ENCODE measurements at places on chromosomes 13 and 19. TPM values are rescaled to one million over a fixed set of nuclear protein-coding genes. Genes with fewer than 3 reads are reported as not detected.

KIR2DL3 gene
- 0.61 TPM for total RNA-seq

ADM5 gene
- total RNA-seq = 2.5 TPM

CYP4F22 gene
- total RNA-seq = 0.36 TPM

WDR88 gene
- total RNA-seq = not detected

C1QTNF9B gene
- total RNA-seq = not detected

ATP1A3 gene
- total RNA-seq = 12.3 TPM

DPP9 gene
- total RNA-seq = 86.6 TPM

CEACAM16 gene
- total RNA-seq = not detected

DNA sequence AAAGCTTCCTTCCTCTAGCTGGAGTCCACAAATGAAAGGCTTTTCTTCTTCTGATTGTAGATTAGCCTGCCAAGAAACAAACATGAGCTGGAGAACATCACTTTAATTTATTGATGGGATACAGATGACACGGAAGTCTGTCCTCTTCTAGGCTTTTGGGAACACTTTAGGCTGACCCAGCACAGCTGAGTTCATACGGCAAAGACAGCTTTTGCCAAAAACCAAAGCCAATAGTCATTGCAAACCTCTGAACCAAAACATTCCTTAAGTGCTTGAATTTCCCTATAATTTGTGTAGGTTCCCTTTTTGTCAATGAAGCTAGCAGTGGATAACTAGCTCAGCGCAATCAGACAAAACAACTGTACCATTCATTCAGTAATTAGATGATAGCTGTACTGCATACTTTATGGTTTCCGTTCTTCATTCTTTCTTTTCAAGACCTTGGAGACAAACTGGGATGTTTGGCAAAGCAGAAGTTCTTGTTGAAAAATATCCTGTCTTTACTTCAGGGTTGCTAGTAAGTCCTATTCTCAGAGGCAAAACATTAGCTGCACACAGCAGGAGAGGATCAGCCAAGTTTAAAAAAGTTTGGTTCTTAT is 95.7 kb upstream of the SPRY2 start:
- no peak for DNase-seq

DNA sequence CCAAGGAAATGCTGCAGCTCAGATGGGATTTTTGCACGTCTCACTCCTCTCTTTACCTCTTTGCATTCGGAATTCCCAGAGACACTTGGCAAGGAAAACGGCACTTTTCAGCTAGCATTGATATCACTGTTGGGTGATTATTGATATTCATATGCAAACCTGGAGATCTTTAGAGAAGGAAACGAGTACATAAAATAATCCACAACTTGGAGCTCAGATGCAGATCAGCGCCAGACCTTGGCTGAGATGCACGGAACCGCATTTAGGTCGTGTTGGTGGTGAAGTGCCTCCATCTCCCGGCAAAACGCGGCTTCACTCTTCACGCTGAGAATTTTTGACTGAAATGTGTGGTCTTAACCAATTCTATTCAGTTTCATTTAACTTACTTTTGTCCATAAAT is 77.2 kb upstream of the ARHGEF7 start:
- no peak for DNase-seq

- DNase-seq = no peak
Measured at GRCh38 chr13:75226733-75227435, 255.1 kb downstream of the TBC1D4 start.

DNA sequence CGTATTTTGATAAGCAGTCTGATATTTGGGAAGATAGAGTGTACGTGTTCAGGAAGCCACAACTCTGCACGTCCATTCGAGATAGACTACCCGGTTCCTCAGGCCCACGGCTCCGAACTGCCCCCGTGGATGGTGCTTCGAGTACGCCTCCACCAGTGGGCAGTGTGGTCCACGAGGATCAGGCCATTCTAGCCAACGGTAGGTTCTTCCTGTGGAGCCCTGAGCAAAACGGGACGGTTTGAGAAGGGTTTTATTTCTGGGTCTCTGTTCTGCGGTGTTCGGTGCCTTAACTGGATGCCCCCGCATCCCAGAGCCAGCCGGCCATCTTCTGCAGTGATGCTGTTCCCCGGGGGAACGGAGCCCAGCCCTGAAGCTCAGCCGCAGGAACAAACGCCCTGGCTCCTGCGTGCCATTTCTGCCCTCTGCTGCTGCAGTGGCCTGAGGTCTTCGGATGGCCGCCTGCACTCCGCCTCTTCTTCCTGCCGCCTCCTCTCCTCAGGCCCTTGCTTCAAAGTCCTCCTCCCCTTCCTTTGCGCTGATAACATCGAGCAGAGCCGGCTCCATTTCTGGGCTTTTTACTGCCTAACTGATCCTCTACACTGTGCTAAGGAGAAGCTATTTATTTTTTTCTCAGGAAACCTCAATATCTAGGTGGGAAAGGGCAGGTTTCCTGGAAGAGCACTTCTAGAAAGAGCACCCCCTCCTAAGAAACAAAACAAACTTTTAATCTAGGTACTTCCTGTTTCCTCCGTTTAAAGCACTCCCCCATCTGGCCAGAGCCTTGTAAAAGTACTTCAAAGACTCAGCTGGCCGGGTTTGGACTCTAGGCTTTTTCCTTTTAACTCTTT is 36.2 kb upstream of the SLC46A3 start:
- no peak for DNase-seq

DNA sequence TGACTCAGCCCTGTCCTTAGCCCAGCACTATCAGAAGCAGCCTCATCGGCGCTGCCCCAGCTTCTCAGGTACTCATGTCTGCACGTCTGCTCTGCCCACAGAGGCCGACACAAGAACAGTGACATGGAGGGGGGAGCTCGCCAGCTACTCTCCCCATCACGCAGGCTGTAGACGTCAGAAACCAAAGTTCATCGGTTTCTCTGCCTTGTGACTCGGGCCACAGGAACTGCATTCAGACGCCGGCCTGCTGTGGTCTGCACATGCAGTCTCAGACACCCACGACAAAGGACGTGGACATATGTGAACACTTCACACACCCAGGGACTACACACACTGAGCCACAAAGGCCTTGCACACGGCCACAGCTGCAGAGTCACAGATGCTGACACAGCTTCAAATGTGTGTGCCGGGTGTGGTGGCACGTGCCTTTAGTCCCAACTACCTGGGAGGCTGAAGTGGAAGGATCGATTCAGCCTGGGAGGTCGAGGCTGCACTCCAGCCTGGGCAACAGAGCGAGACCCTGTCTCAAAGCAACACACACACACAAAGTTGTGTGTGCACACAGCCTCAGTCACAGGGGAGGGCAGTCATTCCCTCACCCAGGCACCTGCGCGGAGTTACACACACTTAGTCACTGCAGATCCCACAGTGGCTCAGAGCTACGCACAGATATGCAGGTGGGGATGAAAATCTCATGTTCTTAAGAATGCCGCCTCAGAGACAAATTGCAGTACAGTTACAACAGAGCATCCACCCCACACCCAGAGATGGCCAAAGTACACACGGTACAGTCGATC is 4.9 kb upstream of the ZFP36 start:
- DNase-seq = peak; percentile 78

DNA sequence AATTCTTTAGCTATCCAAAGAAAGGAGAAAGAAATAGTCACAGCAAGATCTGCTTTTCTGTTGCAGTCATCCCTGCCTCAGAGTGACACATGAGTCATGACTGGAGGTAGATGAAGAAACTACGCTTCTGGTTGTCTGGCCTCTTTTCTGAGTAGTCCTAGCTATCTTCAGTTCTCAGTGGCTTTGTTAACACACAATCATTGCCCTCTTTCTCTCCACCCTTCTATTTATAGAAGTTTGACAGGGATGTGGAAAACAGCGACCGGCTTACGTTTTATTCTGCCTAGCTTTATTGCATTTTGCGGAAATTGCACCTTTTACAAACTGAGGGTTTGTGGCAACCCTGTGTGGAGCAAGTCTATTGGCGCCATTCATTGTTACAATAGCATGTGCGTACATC is 26.7 kb downstream of the SPATA13 start:
- DNase-seq = no peak

GRCh38 chr19:38388349-38389100 is at the start of gene SPRED3:
TSS of gene SPRED3 (plus strand) at chr19:38388697. CDS start at chr19:38390303, 1,606 bp downstream.
- no peak for DNase-seq

DNA sequence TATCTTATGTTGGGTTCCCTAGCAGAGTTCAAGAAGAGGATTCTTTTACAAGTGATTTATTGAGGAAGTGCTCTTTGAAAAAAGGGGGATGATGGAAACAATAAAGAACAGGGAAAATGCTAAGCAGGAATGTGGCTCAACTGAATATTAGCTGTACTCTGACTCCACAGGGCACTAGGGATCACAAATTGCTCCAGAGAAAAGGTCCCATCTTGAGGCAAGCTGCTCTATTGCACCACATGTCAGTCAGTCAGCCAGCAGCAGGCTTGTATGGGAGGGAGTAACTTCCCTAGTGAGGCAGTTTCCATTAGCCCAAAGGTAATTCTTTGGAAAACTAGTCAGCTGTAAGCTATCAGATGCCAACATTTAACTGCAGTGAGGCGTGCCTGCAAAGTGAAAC is 73.3 kb upstream of the FNDC3A start:
- no peak for DNase-seq

GRCh38 chr19:13398780-13399726 is 107.2 kb downstream of the CACNA1A start:
- DNase-seq = no peak

GRCh38 chr13:102799426-102800144 is 666 bp downstream of the BIVM start:
- DNase-seq = no peak

DNA sequence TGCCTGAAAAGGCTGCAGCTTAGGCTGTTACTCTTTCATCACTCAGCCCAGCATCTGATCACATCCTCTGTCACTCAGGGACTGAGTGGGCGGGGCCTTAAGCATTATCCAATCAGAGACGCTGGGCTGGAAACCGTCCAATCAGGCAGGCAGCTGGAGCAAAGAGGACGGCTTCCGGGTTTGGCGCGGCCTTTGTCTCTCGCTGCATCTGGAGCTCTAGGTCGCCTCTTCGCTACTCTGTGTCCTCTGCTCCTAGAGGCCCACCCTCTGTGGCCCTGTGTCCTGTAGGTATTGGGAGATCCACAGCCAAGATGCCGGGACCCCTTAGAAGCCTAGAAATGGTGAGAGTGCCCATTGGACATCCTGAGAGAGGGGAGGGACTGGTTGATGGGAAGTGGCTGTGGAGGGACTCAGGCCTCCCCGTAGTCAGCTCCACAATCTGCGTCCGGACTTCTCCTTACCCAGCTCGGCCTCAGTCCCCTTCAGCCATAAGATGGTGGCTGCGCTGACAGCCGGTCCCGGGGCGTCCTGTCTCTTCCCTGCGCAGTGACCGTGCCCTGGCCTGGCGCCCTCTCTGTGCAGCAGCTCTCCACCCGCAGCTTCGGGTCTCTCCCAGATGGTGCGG is at the start of gene ZNF486:
ZNF486 (plus strand) TSS at position 195 of the 625 bp plus-strand sequence; CDS start at position 312, 117 bp downstream.
- DNase-seq = peak; percentile 97

DNA sequence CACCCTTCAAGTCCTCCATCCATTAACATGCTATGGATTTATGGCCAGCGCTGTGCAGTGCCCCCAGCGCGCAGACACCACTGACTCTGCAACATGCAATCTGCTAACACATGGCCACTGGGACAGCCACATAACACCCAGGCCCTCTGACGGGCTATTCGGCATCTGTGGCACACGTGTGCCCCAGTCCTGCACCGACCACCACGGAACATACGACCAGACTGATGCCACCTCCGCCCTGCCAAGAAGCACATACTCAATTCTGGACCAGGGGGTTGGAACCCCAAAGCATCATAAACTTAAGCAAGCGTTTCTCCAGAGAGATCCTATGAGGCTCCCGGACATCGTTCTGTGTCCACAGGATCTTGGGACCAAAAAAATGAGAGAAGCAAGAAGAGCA is 9.8 kb downstream of the STK24 start:
- DNase-seq = no peak

- DNase-seq = no peak
Measured at GRCh38 chr13:37395544-37395943, 203.0 kb downstream of the POSTN start.

DNA sequence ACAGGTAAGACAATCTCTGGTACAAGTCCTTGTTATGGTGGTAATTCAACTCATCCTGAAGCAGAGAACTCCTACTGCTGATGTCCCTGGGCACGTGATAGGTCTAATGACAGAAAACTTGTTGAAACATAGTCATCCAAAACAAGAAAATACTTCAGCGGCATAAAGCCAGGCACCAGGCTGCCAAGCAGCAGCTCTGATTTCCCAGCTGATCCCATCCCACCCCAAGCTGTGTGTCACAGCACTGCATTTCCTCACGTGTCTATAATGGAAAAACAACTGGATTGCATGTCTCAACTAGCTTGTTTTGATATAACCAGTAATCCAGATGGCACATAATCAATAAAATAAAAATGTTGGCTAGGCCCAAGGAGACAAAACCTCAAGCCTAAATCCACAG is 64.8 kb downstream of the MIPEP start:
- no peak for DNase-seq

GRCh38 chr13:106415971-106416370 is 119.5 kb downstream of the EFNB2 start:
- DNase-seq = no peak

DNA sequence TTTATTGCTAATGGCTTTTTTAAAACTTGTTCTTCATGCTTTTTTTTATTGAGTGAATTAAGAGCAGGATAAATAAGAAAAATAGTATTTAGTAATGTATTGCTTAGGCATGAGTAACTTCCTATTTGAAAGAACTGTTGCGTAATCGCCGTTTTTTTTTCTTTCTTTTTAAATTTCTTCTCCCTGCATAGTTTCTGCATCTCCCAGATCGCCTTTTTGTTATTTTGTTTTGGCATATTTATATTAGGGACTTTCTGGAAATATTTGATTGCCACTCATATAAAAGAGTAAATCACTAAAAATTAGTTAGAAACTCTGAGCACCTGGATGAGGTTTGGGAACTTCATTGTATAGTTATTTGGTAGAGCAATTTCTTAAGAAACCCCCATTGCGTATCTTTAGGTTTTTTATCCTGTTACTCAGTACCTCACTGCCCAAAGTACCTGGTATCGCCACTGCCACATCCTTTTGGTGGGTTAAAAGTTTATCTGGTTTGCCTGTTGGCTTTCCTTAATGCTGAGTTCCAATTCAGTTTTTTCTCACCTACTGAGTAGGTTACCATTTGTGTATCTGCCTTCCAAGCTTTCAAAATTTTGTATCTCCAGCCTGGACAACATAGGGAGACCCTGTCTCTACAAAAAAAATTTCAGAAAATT is 36.2 kb upstream of the LPAR6 start:
- DNase-seq = no peak

- no peak for DNase-seq
Measured at GRCh38 chr13:113782472-113782871, 23.4 kb downstream of the TMEM255B start.

DNA sequence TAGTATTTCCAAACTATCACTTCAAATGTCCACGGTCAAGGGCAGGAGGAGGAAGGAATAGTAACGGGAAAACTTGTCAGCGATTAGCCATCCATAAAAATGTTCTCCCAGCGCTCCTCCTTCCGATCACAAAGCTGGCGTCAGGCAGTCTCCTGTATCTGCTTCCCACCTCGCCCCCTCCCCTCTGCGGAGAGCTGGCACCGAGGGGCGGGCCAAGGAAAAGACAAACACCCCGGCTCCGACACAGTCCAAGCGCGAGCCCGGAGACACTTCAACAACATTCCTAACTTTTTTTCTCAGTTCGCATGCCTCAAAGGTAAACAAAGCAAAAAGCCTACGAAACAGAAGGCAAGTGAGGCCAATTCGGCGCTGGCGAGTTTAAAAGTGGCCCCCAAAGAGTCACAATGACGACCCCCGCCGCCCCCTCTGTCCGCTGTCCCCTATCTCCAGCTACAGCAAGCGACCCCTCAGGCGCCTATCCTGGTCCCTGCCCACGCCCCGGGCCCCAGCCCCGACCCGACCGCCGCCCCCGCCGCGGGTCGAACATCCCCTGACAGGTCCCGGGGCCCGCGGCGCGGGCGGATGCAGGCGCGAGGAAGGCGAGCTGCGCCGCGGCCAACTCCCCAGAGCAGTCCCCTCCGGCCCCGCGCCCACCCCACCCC is 736 bp downstream of the SMAD9 start:
- no peak for DNase-seq

GRCh38 chr13:36858290-36858689 is 39.3 kb downstream of the RFXAP start:
- DNase-seq = no peak
